ENCODE measurements at places on chromosomes 13 and 19. TPM values are rescaled to one million over a fixed set of nuclear protein-coding genes. Genes with fewer than 3 reads are reported as not detected.

DNA sequence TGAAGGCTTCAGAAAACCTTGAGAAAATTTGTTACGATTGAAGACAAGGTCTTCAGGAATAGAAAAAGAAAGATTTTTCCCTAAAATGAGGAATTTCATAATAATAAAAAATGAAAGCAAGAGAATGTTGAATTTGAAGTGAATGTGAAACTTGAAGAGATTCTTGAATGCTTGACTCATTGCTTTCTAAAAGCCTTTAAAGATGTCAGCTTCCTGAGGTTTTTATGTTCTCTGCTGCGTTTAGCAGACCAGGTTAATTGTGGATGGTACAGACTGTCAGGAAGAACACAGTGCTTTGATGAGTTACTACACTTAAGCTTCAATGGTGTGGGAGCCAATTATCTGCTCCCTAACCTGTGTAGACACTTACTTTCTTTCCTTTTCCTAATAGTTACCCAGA, 96.3 kb upstream of the FNDC3A start:
- no peaks in the 10 kb centered on the region for H3K36me3 ChIP-seq
- H3K27me3 ChIP-seq, result peaks cover 3% of the 10 kb centered on the region
- H3K4me3 ChIP-seq, result no peak overlapping the region
- no peaks in the 10 kb centered on the region for H3K4me1 ChIP-seq

DNA sequence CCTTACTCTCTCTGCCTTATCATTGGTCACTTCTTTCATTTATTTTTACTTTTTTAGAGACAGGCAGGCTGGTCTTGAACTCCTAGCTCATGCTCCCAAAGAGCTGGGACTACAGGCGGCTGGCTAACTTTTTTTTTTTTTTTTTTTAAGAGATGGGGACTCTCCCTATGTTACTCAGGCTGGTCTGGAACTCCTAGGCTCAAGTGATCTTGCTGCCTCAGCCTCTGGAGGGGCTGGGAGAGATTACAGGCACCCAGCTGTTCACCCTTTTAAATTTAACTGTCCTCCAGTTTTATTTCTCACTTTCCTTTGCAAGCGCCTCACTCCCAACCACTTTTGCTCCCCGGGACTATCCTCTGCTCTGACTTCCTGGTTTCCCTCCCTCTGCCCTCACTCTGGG, 5.6 kb upstream of the CLDN10 start:
- peaks cover 5% of the 10 kb centered on the region for H3K36me3 ChIP-seq
- no peak overlapping the region for H3K4me3 ChIP-seq
- no peak overlapping the region for H3K27ac ChIP-seq
- H3K4me1 ChIP-seq, result no peaks in the 10 kb centered on the region
- no peak for DNase-seq
- peaks cover 2% of the 10 kb centered on the region for H3K27me3 ChIP-seq

DNA sequence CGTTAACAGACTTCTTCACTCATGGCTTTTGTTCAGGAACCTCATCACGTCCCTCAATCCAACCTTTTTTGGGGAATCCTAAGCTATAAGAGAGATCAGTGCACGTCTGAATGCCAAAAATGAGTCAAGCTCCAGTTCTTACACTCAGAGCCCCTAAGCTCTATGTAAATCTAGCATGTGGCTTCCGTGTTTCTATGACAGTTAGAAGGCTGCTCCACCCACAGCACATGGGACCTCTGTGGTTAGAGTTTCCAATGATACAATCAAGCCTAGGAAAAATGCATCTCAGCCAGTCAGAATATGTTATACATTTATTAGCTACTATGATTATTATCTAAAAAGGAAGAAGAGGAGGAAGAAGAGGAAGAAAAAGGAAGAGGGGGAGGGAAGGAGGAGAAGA, 135.9 kb downstream of the ENOX1 start:
- peaks cover 5% of the 10 kb centered on the region for H3K4me1 ChIP-seq
- H3K27ac ChIP-seq, result no peak overlapping the region
- no peak overlapping the region for H3K4me3 ChIP-seq

- peaks cover 12% of the 10 kb centered on the region for H3K27me3 ChIP-seq
- H3K4me3 ChIP-seq, result peak overlapping the region; percentile 61
- peaks cover 4% of the 10 kb centered on the region for H3K4me1 ChIP-seq
- DNase-seq, result no peak
- H3K27ac ChIP-seq, result no peak overlapping the region
Observed at GRCh38 chr13:20161275-20161950, 561 bp upstream of the GJA3 start.

GRCh38 chr19:47047763-47048405, 540 bp downstream of the TMEM160 start:
- peaks cover 11% of the 10 kb centered on the region for H3K27me3 ChIP-seq
- peaks cover 2% of the 10 kb centered on the region for H3K4me1 ChIP-seq
- H3K27ac ChIP-seq, result peak overlapping the region; percentile 80
- peak overlapping the region; percentile 99 for H3K4me3 ChIP-seq
- no peaks in the 10 kb centered on the region for H3K36me3 ChIP-seq
- DNase-seq, result peak; percentile 90

DNA sequence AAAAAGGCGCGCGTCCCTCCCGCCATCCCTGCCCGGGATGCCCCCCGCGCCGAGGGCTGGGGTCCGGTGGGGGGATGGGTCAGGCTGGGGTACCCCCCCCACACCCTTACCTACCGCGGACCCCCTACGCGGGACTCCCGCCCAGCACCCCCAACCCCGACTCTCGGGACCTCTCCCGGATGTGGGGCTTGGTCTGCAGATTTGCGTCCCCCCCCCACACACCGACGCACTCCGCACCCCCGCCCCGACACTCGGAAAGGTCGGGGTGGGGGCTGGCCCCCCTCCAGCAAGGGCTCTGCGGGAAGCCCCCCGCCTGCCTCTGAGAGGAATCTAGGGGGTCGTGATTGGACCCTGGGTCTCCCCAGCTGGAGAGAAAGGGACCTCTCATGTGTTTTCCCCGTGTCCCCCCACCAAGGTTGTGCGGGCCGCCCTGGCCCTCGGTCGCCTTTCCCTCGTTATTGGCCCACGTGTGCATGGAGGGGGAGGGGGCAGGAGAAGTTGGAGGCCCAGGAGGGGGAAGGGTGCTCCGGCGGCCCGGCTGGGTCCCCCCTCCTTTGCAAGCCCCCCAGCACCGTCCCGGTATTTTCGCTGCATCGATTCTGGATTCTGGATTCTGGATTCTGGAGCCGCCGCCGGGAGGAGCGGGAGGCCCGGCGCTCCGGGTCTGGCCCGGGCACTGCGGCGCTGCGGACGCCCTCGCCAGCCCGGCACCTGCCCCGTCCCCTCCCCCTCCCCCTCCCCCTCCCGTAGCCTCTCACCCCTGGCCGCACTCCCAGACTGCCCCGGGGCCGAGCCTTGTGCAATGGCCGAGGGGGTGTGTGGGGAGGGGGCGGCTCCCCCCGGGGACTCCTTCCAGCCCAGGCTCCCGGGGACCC, 607 bp downstream of the NFIC start:
- H3K36me3 ChIP-seq, result no peaks in the 10 kb centered on the region
- DNase-seq, result no peak
- H3K4me1 ChIP-seq, result peaks cover 2% of the 10 kb centered on the region
- no peak overlapping the region for H3K27ac ChIP-seq

DNA sequence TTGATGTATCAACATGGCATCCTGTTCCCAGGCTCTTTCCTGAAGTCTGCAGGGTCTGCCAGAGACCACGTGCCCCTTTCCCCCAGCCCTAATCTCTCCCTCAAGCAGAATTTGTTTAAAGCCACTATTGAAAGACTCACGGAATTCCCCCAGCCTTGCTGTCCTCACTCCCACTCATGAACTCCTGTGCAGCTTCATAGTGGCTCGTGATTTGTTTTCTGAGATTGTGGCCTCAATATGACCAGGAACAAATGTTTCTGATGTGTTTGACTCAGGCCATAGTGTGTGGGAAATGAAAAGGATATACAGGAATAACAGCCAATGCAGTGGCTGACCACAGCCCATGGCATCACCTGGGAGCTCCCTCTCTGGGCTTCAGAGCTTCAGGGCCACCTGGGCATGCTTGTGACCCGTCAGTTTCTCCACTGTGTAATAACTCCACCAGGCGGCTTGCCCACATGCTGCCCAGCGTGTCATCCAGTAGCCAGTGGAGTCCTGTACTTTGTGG, 8.1 kb upstream of the SERPINE3 start:
- H3K36me3 ChIP-seq, result no peaks in the 10 kb centered on the region
- no peak for DNase-seq
- H3K4me3 ChIP-seq, result no peak overlapping the region

- no peak for DNase-seq
- H3K27ac ChIP-seq, result no peak overlapping the region
- H3K4me3 ChIP-seq, result no peak overlapping the region
- no peaks in the 10 kb centered on the region for H3K36me3 ChIP-seq
- H3K27me3 ChIP-seq, result no peaks in the 10 kb centered on the region
Observed at GRCh38 chr19:31235806-31236205, 113.4 kb downstream of the TSHZ3 start.

DNA sequence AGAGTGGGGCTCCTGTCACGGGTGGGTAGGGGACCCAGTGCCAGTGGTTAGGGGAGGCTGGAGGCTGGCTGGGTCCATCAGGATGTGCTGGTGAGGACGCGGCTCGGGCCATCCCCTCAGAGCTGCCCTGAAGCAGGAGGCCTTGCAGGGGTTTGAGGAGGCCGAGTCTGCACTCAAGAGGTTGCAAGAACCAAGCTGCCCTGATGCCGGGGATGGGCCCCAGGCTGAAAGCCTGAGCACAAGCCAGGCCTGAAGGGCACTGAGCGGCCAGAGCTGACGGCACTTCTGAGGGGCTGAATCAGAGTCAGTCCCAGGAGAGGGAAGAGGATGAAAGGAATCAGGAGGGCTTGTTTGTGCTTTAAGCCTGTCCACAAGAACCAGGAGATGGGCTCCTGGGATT, 92.9 kb downstream of the RGCC start:
- H3K4me1 ChIP-seq, result peaks cover 27% of the 10 kb centered on the region
- H3K4me3 ChIP-seq, result no peak overlapping the region
- no peaks in the 10 kb centered on the region for H3K36me3 ChIP-seq
- H3K27me3 ChIP-seq, result peaks cover 18% of the 10 kb centered on the region
- no peak overlapping the region for H3K27ac ChIP-seq

DNA sequence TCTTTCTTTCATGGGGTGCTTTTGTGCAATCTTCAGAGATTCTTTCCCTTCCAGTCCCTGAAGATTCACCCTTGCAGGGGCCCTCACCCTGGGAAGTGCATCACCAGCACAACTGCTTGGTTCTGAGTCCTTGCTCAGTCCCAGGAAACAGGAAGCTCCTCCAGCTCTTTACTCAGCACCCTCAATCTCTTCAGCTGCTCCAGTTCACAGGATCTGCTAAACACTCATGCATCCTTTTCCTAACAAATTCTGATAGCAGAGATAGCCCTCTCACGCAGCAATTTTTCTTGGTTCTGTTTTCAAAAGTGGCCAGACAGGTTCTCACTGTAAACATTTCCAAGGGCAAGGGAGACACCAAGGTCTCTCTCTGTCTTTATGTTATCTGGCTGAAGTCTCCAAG, 823.1 kb downstream of the LIG4 start:
- DNase-seq, result no peak
- H3K27ac ChIP-seq, result no peak overlapping the region
- H3K27me3 ChIP-seq, result no peaks in the 10 kb centered on the region
- peaks cover 4% of the 10 kb centered on the region for H3K36me3 ChIP-seq
- H3K4me3 ChIP-seq, result no peak overlapping the region
- peaks cover 3% of the 10 kb centered on the region for H3K4me1 ChIP-seq

- H3K36me3 ChIP-seq, result no peaks in the 10 kb centered on the region
- H3K27me3 ChIP-seq, result peaks cover 10% of the 10 kb centered on the region
- peak overlapping the region; percentile 81 for H3K4me3 ChIP-seq
- H3K27ac ChIP-seq, result no peak overlapping the region
Observed at GRCh38 chr19:662207-662961, 630 bp downstream of the RNF126 start.

- no peaks in the 10 kb centered on the region for H3K4me1 ChIP-seq
- no peak for DNase-seq
- no peaks in the 10 kb centered on the region for H3K27me3 ChIP-seq
- H3K4me3 ChIP-seq, result no peak overlapping the region
- no peak overlapping the region for H3K27ac ChIP-seq
Observed at GRCh38 chr13:64819081-64819480, 2411.1 kb downstream of the PCDH9 start.

GRCh38 chr19:49085020-49085867, at the start of gene SNRNP70:
Gene SNRNP70 (plus strand): TSS chr19:49085451. CDS start chr19:49086415, 964 bp downstream.
- H3K27ac ChIP-seq, result peak within 1 kb of the TSS; percentile 89
- DNase-seq, result peak; percentile 100
- H3K4me1 ChIP-seq, result peaks cover 9% of the 10 kb centered on the region
- H3K27me3 ChIP-seq, result peaks cover 10% of the 10 kb centered on the region
- no peaks in the 10 kb centered on the region for H3K36me3 ChIP-seq
- H3K4me3 ChIP-seq, result peak within 1 kb of the TSS; percentile 99

DNA sequence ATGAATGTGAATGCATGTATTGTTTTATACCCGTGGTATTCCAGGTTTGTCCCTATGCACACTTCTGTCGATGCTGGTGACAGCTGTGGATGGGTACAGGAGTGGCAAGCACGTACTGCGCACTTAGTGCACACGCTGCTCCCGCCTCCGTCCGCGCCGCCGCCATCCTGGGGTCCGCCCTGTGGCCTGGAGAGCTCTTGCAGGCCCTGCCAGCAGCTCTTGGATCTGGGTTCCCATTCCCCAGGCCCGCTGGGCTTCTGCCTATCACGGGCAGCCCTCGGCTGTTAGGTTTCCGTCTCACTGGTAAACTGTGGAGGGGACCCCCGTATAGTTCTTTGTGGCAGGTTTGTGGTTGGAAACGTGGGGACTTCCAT, 4.0 kb downstream of the GNA11 start:
- peaks cover 23% of the 10 kb centered on the region for H3K4me1 ChIP-seq
- peaks cover 6% of the 10 kb centered on the region for H3K27me3 ChIP-seq
- no peak overlapping the region for H3K27ac ChIP-seq
- H3K4me3 ChIP-seq, result peak overlapping the region; percentile 38
- H3K36me3 ChIP-seq, result no peaks in the 10 kb centered on the region
- DNase-seq, result no peak

GRCh38 chr19:18659281-18660050, 22.6 kb downstream of the KLHL26 start:
- H3K36me3 ChIP-seq, result peaks cover 6% of the 10 kb centered on the region
- H3K4me1 ChIP-seq, result peaks cover 20% of the 10 kb centered on the region
- no peak for DNase-seq
- H3K4me3 ChIP-seq, result no peak overlapping the region

Gene CGB5
- total RNA-seq, result not detected

Gene NXNL1
- not detected for total RNA-seq

Gene ODAD3
- 2.6 TPM for total RNA-seq

Gene ZFP14
- total RNA-seq, result 14.3 TPM

Gene ZNF540
- total RNA-seq, result 2.7 TPM

Gene NANOS3
- not detected for total RNA-seq

Gene MBNL2
- total RNA-seq, result 12.4 TPM

Gene ZIM2
- not detected for total RNA-seq

Gene IRGC
- not detected for total RNA-seq

Gene WTIP
- 0.17 TPM for total RNA-seq

Gene ANGPTL8
- not detected for total RNA-seq

Gene GPC5
- total RNA-seq, result 10.2 TPM

Gene ZNF497
- 3.5 TPM for total RNA-seq
